Tibial nerve (tissue), 4 donors: ENCODE measurements at places on chromosomes 7 and 10. TPM values are rescaled to one million over a fixed set of nuclear protein-coding genes. Genes with fewer than 3 reads are reported as not detected.

DNA sequence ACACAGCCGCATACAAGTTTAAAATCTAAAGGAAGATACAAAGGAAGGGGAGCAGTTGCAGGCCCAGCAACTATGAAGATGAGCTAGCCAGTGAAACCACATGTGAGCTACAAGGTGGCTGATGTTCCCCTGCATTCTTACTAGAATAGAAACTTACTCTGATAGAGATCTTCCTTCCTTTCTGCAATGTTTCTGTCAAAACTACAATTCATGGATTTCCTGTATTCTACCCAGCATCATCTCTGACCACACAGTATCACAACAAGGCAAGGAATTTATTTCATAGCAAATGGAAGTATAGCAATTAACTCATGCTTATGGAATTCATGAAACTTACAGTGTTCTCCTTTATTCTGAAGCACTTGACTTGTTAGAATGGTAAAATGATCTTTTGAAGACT lies 68.7 kb upstream of the AASS start:
- no peak for DNase-seq
- H3K27ac ChIP-seq, result no peak overlapping the region
- peaks cover 1% of the 10 kb centered on the region for H3K36me3 ChIP-seq
- no peaks in the 10 kb centered on the region for H3K4me1 ChIP-seq

DNA sequence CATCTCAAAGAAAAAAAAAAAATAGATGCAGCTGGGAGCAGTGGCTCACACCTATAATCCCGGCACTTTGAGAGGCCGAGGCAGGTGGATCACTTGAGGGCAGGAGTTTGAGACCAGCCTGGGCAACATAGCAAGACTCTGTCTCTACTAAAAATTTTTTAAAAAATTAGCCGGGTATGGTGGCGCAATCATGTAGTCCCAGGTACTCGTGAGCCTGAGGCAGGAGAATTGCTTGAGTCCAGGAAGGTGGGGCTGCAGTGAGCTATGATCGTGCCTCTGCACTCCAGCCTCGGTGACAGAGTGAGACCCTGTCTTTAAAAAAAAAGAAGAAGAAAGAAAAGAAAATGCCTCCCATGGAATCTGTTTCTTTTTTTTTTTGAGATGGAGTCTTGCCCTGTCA lies 31.9 kb downstream of the GTF2IRD1 start:
- H3K4me1 ChIP-seq, result peaks cover 19% of the 10 kb centered on the region
- H3K27me3 ChIP-seq, result no peaks in the 10 kb centered on the region
- no peaks in the 10 kb centered on the region for H3K36me3 ChIP-seq
- no peak overlapping the region for H3K4me3 ChIP-seq

ANLN gene
- total RNA-seq, result 0.84 TPM

DNA sequence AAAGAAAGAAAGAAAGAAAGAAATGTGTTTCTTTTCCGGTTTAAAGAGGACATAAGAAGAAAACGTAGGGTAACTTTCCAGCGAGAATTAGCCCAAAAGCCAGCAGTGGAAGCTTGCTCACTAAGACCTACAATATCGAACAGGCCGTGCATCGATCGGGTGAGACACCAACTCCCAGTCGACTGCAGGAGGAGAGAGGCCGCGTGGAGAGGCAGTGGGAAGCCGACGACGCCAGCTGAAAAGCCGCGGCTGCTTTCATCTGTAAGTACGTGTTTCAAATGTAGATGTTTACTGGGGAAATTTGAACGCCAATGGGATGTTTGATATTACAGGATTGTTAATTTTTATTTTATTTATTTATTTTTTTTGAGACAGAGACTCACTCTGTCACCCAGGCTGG lies 28.6 kb upstream of the GIMAP8 start:
- no peak overlapping the region for H3K27ac ChIP-seq
- H3K4me3 ChIP-seq, result no peak overlapping the region
- H3K4me1 ChIP-seq, result no peaks in the 10 kb centered on the region
- DNase-seq, result no peak
- H3K36me3 ChIP-seq, result no peaks in the 10 kb centered on the region
- no peaks in the 10 kb centered on the region for H3K27me3 ChIP-seq

DNA sequence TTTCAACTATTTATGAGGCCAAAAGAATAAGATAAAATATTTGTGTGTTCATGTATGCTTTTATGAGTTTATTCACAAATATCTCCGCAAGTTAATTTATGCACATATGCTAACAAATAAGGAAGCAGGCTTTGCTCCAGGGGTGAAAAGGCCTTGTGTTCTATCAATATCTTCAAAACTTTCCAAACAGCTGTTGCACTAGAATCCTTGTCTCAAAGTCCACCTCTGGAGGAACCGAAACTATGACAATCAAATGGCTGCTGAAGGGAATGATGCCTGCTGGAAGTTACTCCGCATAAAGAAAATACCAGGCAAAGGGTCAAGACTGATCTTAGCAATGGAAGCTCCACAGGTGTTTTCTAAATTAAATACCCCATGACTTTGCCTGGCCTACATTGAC lies 145.0 kb upstream of the GHITM start:
- no peak overlapping the region for H3K27ac ChIP-seq
- H3K36me3 ChIP-seq, result no peaks in the 10 kb centered on the region
- no peaks in the 10 kb centered on the region for H3K27me3 ChIP-seq
- H3K4me3 ChIP-seq, result no peak overlapping the region
- no peaks in the 10 kb centered on the region for H3K4me1 ChIP-seq

ITIH2 gene
- total RNA-seq, result not detected

GRCh38 chr7:107579885-107580715 lies at the start of gene BCAP29:
BCAP29 (plus strand) TSS chr7:107580246; CDS start chr7:107580773, 527 bp downstream.
- peaks cover 34% of the 10 kb centered on the region for H3K4me1 ChIP-seq
- DNase-seq, result peak; percentile 28
- peak within 1 kb of the TSS; percentile 57 for H3K4me3 ChIP-seq
- H3K27ac ChIP-seq, result peak within 1 kb of the TSS; percentile 84
- H3K36me3 ChIP-seq, result no peaks in the 10 kb centered on the region
- no peaks in the 10 kb centered on the region for H3K27me3 ChIP-seq

CCL24 gene
- not detected for total RNA-seq

- H3K4me3 ChIP-seq, result no peak overlapping the region
- no peak overlapping the region for H3K27ac ChIP-seq
- no peaks in the 10 kb centered on the region for H3K4me1 ChIP-seq
- no peaks in the 10 kb centered on the region for H3K27me3 ChIP-seq
These were observed 193.2 kb upstream of the HABP2 start for GRCh38 chr10:113359655-113360054.

METTL2B gene
- total RNA-seq, result 23.2 TPM

NME8 gene
- not detected for total RNA-seq

VTI1A gene
- total RNA-seq, result 149 TPM

GRCh38 chr7:138853448-138853847 lies 55.5 kb upstream of the ATP6V0A4 start:
- no peaks in the 10 kb centered on the region for H3K4me1 ChIP-seq
- DNase-seq, result no peak
- no peaks in the 10 kb centered on the region for H3K27me3 ChIP-seq

DNA sequence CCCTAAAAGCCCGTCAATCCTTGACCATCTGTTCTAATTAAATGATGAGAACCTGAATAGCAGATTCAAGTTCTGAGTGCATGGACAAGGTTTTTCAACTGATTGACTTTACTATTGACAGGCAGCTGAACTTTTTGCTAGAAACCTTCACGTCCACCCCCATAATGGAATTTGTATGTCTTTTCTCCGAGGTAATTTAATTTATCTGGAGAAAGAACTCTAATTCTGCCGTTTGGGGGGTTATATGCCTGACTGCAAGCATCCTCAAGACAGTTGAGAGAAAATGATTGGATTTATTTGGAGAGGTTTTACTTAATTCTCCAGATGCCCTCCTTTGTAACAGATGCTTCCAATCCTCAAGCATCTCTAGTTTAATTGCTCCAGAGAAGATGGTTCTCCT lies 1053.4 kb upstream of the AUTS2 start:
- DNase-seq, result no peak
- no peaks in the 10 kb centered on the region for H3K36me3 ChIP-seq
- H3K4me3 ChIP-seq, result no peak overlapping the region
- no peaks in the 10 kb centered on the region for H3K27me3 ChIP-seq
- no peak overlapping the region for H3K27ac ChIP-seq

DNA sequence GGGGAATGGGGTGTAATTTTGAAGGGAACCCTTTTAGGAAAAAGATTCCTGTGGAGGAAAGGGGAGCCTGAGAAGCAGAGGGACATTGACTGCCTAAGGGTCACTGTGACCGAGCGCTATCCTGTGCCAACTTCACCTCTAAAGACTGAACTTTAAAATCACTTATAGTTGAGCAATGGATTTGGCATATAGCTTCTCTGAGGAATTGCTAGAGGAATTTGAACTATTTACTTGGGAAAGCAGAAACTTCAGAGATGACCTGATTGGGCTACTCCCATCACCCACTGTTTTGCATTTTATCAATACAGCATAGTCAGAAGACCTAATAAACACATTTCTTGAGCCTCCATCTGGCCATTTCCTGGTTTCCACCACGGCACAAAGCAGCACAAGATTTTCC lies 23.7 kb upstream of the WNT16 start:
- no peak overlapping the region for H3K27ac ChIP-seq
- no peaks in the 10 kb centered on the region for H3K27me3 ChIP-seq
- no peak overlapping the region for H3K4me3 ChIP-seq
- no peaks in the 10 kb centered on the region for H3K36me3 ChIP-seq
- no peak for DNase-seq

- peaks cover 100% of the 10 kb centered on the region for H3K4me1 ChIP-seq
- no peaks in the 10 kb centered on the region for H3K27me3 ChIP-seq
- no peaks in the 10 kb centered on the region for H3K36me3 ChIP-seq
These were observed 18.3 kb downstream of the CHST3 start for GRCh38 chr10:71982269-71983178.

MYOF gene
- total RNA-seq, result 70.4 TPM

- H3K36me3 ChIP-seq, result no peaks in the 10 kb centered on the region
- no peaks in the 10 kb centered on the region for H3K27me3 ChIP-seq
- no peak for DNase-seq
These were observed 289.7 kb downstream of the KLF6 start for GRCh38 chr10:3495281-3495680.

PRSS1 gene
- total RNA-seq, result 5.1 TPM
